ENCODE measurements at places on chromosomes 16 and 17.

- DNase-seq, result no peak
Measured at GRCh38 chr17:77503293-77503655, 362.5 kb downstream of the SEC14L1 start.

DNA sequence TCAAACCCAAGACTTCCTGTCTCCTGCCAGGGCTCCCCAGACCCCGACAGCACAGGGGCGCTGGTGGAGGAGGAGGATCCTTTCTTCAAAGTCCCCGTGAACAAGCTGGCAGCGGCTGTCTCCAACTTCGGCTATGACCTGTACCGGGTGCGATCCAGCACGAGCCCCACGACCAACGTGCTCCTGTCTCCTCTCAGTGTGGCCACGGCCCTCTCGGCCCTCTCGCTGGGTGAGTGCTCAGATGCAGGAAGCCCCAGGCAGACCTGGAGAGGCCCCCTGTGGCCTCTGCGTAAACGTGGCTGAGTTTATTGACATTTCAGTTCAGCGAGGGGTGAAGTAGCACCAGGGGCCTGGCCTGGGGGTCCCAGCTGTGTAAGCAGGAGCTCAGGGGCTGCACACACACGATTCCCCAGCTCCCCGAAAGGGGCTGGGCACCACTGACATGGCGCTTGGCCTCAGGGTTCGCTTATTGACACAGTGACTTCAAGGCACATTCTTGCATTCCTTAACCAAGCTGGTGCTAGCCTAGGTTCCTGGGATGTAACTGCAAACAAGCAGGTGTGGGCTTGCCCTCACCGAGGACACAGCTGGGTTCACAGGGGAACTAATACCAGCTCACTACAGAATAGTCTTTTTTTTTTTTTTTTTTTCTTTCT lies 8.1 kb downstream of the SERPINF1 start:
- DNase-seq, result no peak

DNA sequence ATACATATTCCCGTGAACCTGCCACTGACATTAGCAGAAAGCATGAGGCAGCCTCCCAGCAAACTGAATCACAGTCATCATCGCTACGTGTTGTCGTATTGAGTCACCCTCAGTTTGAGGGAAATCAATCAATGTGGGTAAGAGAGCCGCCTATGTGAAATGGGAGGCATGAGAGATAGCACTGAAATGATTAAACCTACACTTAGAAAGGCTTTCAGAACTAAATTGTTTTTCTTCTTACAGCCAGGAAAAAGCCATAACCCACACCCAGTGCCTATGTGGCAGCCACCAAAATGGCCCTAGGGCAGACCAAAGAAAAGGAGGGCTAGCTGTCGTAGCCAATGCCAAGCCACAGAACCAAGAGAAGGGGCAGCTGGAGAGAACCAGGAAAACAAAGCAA lies 90.5 kb downstream of the ADAMTS18 start:
- no peak for DNase-seq

DNA sequence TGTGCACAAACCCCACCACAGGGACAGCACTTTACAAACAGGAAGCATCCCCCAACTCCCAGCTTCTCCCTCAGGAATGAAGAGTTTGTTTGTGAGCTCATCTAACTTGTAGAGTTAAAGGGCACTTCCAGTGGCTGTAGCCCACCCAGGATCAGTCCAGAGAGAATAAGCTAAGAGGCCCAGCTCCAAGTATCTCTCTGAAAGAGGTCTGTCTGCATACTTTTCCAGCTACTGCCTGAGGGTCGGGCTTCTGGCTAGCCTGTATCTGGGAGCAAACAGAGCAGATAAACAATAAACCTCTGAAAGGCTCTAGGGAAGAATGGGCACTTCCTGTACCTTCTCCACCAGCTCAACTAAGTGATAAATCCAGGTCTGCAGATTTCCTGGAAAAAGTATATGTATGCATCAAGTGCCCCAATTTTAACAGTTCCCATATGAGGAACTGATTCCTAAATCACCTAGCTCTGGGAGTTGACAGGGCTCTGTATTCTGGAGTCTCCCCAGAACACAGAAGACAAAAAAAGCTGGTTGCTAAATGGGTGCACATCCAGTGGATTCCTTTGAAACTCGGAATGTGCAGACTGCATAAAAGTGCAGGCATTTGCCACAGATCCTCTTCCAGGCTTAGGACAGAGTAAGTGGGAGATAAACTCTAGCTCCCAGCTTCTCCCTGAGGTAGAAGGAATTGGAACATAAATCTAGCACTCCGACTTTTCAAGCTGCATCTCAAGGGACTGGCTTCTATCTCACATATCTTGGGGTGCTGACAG lies 37.1 kb upstream of the MYLK3 start:
- DNase-seq, result no peak

GRCh38 chr17:29084541-29085146 lies 41.7 kb downstream of the PIPOX start:
- DNase-seq, result no peak

DNA sequence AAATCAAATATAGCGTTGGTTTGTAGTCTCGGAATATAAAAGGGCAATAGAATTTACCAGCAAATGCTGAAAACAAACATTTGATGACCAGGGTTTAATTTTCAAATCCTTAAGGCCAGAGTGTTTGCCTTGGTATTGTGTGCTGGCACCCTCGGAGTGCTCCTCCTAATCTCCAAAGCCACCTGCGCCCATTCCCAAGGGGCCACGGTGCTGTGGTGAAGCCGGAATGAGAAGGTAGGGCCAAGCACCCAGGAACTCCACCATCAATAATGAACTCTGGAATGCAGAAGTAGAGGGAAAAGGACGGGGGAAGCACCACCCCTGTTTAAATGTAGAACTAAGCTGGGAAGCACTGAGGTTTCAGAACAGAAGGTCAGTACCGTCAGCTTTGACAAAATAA lies 51.9 kb downstream of the COG7 start:
- no peak for DNase-seq

DNA sequence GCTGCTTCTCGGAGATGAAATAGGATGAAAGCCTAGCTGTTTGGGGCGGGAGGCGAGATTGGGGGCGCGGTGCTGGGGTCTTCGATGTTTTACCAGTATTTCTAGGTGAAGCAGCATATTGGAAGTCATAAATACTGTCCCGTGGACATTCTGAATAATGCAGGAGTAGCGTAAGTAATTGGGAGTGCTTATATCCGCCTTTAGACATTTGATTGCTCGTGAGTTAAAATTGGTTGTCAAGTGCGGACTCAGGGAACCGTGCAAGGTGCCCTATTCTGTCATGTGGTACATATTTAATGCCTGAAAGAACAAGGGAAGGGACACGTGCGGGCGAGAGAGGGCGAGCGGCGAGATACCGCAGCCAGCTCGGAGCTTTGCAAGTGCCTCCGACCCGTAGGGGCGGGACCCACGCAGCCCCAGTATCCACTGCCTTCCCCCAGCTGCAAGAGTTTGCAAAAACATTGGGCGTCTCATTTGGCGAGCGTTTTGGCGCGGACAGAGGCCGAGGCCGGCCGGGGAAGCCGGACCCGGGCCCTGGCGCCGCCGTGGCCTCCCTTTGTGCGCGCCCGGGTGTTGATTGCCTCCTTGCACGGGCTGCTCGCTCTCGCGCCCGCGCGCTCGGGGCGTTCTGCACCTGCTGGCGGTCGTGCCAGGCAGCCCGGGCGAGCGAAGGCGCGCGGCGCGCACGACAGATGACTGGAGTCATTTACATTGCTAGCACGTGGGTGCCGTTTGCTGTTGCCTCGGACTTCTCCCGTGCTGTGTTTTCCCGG lies 849.8 kb upstream of the RBFOX1 start:
- no peak for DNase-seq

DNA sequence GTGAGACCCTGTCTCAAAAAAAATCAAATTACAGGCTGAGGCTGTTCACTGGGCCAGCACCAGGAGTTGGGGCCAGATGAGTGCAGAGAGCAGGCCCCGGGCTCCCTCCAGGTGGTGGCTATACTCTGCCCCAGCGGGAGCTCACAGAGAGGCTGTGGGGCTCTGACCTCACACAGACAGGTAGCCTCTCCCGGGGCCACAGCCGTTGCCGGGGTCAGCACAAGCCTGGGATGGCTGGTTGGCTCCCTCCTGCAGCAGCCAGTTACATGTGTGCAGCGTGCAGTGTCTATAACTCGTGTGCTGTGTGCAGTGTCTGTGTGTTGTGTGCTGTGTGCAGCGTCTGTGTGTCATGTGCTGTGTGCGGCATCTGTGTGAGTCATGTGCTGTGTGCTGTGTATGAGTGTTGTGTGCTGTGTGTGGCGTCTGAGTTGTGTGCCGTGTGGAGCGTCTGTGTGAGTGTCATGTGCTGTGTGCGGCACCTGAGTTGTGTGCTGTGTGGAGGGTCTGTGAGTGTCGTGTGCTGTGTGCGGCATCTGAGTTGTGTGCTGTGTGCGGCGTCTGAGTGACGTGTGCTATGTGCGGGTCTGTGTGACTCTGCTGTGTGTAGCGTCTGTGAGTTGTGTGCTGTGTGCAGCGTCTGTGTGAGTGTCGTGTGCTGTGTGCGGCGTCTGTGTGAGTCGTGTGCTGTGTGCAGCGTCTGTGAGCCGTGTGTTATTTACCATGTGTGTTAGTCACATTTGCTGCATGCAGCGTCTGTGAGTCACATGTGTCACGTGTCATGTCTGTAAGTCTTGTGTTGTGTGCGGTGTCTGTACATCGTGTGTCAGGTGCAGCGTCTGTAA lies 20.9 kb downstream of the MAPK8IP3 start:
- DNase-seq, result no peak

GRCh38 chr16:52755396-52755795 lies 208.5 kb upstream of the TOX3 start:
- no peak for DNase-seq

- DNase-seq, result no peak
Measured at GRCh38 chr17:37717627-37718323, 27.1 kb downstream of the HNF1B start.

GRCh38 chr17:16297367-16298139 lies 55.7 kb downstream of the CENPV start:
- no peak for DNase-seq

- no peak for DNase-seq
Measured at GRCh38 chr16:5030251-5030870, 3.4 kb downstream of the NAGPA start.

GRCh38 chr17:13743906-13744305 lies 142.2 kb upstream of the HS3ST3A1 start:
- no peak for DNase-seq

DNA sequence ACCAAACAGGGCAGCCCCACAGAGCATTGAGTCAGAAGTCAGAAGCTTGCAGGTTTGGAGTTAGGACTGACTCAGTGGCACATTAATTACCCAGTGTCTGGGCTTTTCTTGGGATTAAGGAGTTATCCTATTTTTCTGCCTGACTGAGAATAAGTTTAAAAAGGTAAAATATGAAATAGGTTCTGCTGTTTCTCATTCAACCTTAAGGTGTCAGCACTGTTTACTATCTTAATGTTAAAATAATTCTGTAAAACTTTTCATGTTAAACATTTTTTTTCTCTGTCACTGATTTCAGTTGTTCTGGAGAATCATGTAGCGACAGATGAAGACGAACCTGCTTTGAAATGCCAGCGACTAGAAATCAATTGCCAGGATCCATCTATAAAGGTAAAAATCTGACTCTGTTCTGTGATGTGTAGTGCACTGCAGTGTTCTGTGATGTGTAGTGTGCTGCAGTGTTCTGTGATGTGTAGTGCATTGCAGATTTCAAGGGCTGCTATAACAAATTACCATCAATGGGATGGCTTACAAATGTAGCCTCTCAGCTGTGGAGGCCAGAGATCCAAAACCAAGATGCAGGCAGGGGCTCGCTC lies 128.0 kb downstream of the LAT start:
- DNase-seq, result no peak

DNA sequence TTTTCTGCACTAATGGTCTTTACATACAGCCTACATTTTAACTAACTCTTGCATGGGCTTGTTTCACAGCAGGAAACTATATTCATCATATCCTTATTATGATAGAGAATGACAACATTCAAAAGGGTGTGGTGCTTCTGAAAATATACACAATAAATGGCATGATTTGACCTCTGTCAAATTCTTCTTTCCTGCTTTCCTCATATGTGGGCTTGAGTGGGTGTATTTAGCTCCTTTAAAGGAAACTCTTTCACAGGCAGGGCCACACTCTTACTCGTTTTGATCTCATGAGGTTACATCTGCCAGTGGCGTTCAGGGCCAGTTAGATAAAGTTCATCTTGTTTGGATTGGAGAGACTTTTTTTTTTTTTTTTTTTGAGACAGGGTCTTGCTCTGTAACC lies 6.1 kb downstream of the SLC35G3 start:
- DNase-seq, result no peak

- no peak for DNase-seq
Measured at GRCh38 chr17:9071016-9071415, 49.7 kb downstream of the NTN1 start.

DNA sequence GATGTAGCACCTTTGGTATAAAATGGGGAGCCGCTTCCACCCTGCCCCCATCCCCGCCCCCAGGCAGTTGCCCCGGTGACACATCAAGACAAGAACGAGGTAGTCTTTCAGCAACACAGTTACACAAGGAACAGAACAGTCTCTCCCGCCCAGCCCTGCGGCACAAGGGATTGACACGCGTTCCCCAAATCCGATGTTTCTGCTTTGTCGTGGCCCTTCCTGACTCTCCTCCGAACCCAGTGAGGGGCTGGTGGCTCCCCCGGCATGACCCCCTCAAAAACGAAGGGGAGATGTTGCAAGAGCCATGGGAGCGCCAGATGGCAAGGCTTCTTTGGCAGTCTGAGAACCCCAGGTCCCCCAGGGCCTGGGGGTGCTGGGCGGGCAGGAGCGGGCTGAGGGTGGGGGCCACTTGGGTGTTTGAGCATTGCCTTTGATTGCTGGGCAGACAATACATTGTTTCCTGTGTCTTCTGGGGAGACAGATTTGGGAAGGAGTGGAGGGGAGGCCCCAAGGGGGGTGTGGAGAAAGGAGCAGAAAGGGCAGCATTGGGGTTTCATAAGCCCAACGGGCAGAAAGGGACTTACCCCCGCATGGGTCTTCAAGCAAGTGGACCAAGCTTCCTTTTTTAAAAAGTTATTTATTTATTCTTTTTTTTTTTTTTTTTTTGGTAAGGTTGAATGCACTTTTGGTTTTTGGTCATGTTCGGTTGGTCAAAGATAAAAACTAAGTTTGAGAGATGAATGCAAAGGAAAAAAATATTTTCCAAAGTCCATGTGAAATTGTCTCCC lies 16.6 kb downstream of the COL1A1 start:
- no peak for DNase-seq

- DNase-seq, result no peak
Measured at GRCh38 chr16:57127037-57127763, 34.8 kb downstream of the CPNE2 start.

GRCh38 chr17:14333506-14333905 lies 32.6 kb downstream of the HS3ST3B1 start:
- DNase-seq, result no peak

GRCh38 chr16:27625050-27625697 lies 75.2 kb downstream of the KATNIP start:
- no peak for DNase-seq

DNA sequence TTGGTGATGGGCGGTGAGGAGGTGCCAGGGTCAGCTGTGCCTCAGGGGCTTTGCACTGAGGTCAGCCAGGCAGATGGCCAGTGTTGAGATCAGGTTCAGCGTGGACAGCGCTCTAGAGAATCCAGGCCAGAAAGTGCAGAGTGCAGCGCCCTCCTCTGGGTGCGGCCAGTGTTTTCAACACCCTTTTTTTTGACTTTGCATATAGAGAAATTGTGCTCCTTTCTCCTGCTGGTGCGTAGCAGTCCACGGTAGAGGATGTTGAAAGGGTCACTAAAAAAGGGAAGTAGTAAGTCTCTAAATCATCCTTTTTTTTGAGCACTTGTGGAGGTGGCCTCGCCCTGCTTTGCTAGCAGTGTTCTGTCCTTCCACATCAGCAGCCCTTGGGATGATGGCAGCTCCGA lies 53.9 kb downstream of the BANP start:
- no peak for DNase-seq

- no peak for DNase-seq
Measured at GRCh38 chr17:75384751-75385150, 20.7 kb downstream of the GRB2 start.

- no peak for DNase-seq
Measured at GRCh38 chr17:45993962-45994627, 5.0 kb upstream of the STH start.
